HT1080 (cell line): ENCODE measurements at places on chromosomes 5 and 9. TPM values are rescaled to one million over a fixed set of nuclear protein-coding genes. Genes with fewer than 3 reads are reported as not detected.
A peak's percentile ranks its signal among the peaks of the same experiment; 100 is the strongest.

The ZBED3 gene
- total RNA-seq = 0.60 and 0.76 TPM in 2 replicates

The IL9 gene
- total RNA-seq = not detected in 2 replicates

The CBY3 gene
- total RNA-seq = not detected in 2 replicates

- no peak for DNase-seq
These were observed 10.9 kb upstream of the MOB3B start for GRCh38 chr9:27540502-27540901.

GRCh38 chr5:138503487-138504270, 38.4 kb downstream of the EGR1 start:
- DNase-seq = peak; percentile 51

- DNase-seq = no peak
These were observed 60.3 kb upstream of the RPL26L1 start for GRCh38 chr5:172898843-172899369.

- no peak for DNase-seq
These were observed 135.3 kb downstream of the CETN3 start for GRCh38 chr5:90274216-90274615.

GRCh38 chr9:94648185-94648584, 8.9 kb upstream of the FBP1 start:
- DNase-seq = no peak

GRCh38 chr5:133947431-133947841, 21.0 kb downstream of the C5orf15 start:
- DNase-seq = peak; percentile 41

GRCh38 chr5:8633696-8634095, 764.7 kb downstream of the MTRR start:
- peak; percentile 15 for DNase-seq
